GM18507 (cell line): ENCODE measurements at places on chromosomes 6 and 20.

GRCh38 chr6:116139917-116140316 is 14.0 kb upstream of the COL10A1 start:
- no peak for DNase-seq

DNA sequence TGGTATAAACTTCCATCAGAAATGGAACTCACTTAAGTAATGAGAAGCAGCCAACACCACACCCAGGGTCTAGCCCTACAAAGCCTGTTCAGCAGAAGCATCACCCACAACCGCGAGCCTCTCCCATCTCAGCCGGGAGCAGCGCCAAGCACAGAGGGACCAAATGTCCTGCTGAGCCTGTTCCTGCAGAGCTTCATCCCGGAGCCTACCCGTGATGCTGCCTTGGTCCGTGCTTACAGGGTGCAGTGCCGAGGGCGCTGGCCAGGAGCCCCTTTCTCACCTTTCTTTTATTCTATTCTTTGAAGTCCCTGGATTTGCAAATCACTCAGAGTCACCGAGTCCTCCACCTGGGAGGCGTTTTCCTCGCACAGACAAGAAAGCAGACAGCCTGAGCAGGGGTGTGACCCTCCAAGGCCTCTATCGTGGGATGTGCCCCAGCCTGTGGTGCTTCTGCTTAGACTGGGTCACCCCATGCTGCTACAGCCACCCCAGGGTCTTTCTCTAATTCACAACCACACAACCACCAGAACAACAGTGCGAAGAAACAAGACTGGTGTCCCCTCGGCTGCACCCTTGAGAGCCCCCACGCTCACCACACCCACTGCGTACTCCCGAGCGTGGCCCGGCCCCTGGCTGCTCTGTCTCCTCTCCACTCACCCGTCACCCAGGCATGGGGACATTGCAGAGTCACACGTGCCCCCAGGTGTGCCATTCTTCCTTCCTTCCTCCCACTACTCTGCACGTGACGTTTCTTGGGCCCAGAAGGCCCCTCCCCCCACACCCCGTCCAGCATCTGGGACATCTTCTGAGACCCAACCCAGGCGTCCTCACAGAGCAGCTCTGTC is 92.2 kb upstream of the MPC1 start:
- no peak for DNase-seq

DNA sequence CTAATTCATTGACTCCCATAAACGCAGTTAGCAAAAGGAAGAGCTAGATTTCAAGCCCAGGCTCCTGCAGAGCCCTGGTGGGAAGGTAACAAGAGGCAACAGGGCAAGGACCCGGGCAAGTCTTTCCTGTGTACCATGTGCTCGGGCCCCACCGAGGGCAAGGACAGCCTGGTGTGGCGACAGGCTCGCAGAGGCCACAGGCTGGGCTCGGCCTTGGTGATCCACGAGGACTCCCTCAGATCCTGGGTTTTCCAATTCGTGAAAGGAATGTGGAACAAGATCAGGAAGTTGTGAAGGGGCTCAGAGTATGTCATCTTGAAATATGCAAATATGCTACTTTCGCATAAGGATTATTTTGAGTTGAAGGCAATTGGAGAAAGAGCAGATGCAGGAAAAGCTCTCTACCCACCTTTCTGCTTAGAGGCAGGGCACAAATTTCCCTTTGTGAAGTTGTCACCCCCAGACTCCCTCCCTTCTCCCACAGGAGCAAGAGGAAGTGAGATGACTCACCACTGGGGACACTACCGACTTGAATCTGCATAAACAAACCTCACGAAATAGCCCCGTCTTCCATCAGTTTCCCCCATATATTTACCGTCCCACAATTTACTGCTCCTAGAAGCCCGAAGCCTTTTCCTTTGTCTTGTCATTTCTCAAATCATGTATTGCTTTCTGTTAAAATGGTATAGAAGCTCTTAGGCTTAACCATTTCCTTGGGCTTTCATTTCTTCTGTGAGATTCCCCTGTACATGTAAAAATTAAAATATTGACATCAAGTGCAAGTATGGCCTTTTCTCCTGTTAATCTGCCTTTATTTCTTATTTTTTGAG is 79.0 kb downstream of the PSMG4 start:
- no peak for DNase-seq

GRCh38 chr20:11521476-11522365 is 396.0 kb upstream of the BTBD3 start:
- DNase-seq: no peak

DNA sequence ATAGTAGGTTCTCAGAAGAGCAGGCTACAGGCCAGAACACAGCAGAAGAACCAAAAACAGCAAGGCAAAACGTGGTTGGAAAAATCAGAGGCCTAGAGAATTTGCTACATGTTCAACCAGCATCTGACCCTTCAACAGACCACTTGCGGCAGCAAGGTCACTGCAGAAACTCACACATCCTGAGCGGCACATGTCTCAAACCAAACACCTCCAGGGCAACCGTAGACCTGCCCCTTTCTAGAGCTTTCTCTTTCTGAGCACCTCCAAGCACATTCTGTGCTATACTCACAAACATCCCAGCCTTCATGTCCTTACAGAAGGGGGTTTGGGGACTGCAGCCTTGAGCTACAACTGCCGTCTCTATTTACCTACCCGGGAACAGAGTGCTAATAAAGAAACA is 52.6 kb downstream of the GFOD1 start:
- no peak for DNase-seq

GRCh38 chr6:42079941-42080464 is 29.7 kb downstream of the TAF8 start:
- no peak for DNase-seq

DNA sequence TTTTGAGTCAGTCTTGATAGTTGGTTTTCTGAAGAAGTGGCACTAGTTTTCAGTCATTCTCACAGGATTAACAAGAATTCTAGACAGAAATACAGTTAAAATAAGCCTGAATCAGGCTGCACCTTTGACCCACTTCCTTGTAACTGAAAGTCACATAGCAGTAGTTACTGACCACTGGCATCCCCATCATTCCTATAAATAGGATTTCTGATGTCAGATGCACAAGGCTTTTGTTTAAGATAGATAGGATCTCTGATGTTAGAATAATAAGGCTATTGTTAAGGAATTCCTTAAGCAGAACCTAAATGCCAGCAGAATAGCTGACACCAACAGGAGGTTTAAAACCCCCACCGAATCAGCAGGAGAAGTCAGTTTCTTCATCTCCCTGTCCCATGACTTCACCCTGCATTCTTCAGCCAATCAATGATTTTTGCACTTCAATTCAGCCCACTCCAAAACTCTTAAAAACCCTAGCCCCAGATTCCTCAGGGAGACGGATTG is 30.6 kb upstream of the ZBTB24 start:
- no peak for DNase-seq
